GDM1 (cell line): ENCODE measurements at places on chromosomes 2 and 18.

DNA sequence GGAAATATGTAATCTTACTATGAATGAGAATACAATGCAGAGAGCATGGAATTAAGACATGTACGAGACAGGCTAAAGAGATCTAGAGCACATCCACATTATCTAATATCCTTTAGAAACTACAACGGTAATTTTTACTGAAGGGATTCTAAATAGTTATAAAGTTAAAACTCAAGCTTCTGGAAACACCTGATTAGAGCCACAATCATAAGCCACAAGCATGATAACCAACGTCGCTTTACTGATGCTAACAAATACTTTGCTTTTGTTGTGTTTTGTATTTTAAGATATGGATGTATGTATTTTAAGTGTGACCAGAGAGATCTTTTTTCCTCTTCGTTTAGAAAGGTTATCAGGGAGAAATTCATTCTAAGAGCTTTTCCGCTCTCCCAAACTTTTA is 44.0 kb upstream of the STK17B start:
- no peak for DNase-seq

DNA sequence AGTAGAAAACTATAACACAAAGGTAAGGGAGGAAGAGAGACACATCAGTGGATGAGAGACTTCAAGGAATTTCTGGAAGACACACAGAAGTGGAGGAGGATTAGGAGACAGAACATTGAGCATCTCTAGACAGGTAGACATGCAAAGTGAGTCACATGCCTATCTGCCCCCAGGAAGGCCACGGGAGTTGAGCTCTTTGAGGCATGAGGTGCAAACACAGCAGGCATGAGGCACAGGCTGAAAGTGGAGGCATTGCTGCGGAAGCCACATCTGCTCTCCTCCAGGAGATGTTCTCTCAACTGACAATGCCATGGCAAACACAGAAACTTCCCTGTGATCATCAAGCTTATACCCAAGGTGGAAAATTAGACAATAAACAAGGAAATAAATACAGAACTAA is 481.6 kb upstream of the MYT1L start:
- no peak for DNase-seq

GRCh38 chr2:200021449-200022114 is 66.2 kb downstream of the MAIP1 start:
- DNase-seq, result no peak

GRCh38 chr2:151098841-151099240 is 162.8 kb downstream of the RBM43 start:
- no peak for DNase-seq

DNA sequence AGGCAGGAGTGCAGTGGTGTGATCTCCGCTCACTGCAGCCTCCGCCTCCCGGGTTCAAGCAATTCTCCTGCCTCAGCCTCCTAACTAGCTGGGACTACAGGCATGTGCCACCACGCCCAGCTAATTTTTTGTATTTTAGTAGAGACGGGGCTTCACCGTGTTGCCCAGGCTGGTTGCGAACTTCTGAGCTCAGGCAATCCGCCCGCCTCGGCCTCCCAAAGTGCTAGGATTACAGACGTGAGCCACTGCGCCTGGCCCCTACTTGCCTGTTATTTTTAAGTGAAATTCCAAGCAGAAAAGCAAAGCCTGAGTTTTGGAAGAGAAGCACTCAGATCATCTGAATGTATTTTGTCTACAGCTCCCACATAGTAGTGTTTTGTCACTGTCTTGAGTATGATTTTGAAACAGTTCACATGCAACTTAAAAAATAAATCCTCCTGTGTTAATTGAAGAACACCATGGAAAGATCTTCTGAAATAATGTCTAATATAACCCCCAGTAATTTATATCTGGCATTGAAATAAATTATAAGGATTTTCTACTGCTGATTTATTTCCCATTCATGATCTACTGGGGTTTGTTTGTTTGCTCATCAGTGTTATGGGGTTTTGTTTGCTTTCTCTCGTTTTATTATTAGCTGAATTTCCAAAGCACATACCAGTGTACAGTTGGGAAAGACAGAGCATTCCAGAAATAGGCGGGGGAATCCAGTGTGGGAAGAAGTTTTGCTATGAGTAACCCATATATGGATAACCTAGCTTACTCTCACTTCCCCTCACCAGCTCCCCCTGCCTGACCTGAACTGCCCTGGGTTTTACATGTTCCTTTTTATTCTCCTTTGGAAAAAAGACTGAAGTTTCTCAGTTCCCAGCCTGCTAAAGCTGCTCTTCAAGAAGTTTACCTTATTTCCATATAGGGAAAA is 80.1 kb upstream of the MAP3K20 start:
- DNase-seq, result no peak

DNA sequence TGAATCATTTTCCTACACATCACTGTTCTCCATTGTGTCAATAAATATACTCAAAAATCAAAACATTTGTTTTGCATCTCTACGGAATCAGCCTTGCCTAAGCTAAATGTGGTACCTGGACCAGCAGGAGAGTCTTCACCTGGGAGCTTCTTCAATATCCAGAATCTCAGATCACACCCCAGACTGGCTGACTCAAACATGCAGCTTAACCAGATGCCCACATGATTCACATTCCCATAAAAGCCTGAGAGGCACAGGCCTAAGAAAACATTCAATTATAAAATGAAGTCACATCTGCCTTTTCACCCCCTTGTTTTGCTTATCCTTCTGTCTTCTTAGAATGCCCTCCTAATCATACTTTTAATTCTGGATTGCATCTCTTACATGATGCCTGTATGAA is 1045.5 kb upstream of the NXPH2 start:
- no peak for DNase-seq

GRCh38 chr2:221517696-221518151 is 54.4 kb downstream of the EPHA4 start:
- DNase-seq, result no peak

GRCh38 chr18:46712406-46712805 is 44.4 kb downstream of the ST8SIA5 start:
- no peak for DNase-seq

DNA sequence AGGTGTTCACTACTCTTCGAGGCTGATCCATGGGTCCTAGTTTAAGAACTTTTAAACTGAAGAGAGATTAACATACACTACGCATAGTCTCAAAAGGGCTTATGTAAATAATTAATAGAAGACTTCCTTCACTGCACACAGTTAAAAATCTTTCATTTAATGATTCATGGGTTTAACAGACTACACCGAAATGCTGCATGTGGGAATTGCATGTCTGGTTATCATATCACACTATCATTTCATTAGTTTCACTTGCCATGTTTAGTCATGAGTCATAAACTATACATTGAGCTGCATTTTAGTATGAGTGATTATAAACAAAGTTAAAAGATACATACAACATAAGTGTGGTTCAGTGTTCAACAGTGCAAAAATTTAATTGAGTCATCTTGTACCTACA is 31.2 kb downstream of the GLS start:
- no peak for DNase-seq
